ENCODE measurements at places on chromosomes 16 and 17. TPM values are rescaled to one million over a fixed set of nuclear protein-coding genes. Genes with fewer than 3 reads are reported as not detected.

Gene ZNF19
- 2.4 TPM for total RNA-seq

DNA sequence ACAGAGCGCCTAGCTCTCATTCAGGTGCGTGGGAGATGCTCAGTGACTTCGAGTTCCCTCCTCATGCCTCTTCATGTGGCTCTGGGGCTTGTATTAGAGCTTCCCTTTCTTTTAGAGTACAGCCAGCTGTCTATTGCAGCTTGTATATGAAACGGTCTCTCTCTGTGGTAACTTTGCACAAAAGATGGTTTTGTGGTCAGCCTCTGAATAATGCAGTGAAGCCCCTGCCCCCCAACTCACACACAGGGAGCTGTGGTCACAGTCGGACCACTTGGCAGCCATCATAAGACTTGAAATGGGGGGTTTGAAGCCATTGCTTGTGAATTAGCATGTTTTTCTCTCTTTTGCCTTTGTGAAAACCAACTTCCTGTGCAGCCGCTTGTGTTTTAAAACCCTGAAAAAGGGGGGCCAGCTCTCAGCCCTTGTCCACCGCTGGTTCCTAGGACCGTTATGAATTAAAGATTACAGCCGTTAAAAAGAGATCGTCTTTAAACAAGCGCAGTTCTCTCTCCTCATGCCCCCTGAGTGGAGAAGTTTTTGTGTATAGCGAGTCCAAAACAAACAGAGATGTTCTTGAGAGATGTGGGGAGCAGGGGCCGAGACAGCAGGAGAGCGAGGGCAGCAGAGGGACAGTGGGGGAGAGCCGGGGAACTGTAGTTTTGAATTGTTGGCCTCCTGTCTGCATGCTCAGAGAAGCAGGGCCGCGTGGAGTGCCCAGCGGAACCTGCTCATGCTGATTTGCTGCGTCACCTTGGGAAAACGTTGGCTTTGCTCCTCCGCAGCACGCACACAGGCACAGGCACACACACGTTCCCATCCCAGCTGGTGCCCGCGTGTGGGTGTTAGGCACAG, 199.0 kb downstream of the MSI2 start:
- no peaks in the 10 kb centered on the region for H3K27me3 ChIP-seq
- peak; percentile 53 for DNase-seq
- peaks cover 8% of the 10 kb centered on the region for H3K36me3 ChIP-seq
- peak overlapping the region; percentile 82 for H3K27ac ChIP-seq

GRCh38 chr17:82390860-82391435, 19.4 kb downstream of the UTS2R start:
- peaks cover 2% of the 10 kb centered on the region for H3K27me3 ChIP-seq
- H3K27ac ChIP-seq: no peak overlapping the region
- no peaks in the 10 kb centered on the region for H3K36me3 ChIP-seq
- DNase-seq: no peak
- peaks cover 4% of the 10 kb centered on the region for H3K4me1 ChIP-seq
- H3K4me3 ChIP-seq: no peak overlapping the region

- no peak for DNase-seq
- H3K4me3 ChIP-seq: no peak overlapping the region
- H3K4me1 ChIP-seq: peaks cover 6% of the 10 kb centered on the region
Measured at GRCh38 chr17:74920642-74921025, 2.4 kb downstream of the USH1G start.

DNA sequence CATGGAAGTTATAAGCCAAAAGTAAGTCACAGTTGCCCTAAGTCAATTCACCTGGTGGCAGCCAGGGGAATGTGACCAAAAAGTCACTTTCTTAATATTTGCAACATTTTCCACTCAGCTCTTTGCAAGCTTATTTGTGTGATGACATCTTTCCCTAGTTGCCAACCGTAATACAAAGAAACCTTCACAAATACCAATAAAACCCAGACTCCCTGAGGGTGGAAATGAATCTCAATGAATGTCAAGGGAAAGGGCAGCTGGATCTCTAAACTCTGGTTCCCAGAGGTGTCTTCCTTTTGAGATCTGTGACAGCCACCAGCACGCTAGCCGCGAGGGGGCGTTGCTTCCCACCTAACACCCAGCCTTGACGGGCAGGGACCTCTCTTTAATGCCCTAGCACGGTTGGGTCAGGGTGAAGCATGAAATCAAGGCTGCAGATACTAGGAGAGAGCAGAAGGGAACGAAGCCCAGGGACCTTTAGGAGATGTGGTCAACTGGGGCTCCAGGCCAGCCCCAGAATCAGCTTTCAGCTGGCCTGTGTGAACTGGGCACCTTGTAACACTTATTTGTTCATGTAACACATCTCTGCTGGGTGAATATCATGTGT, 82.2 kb downstream of the CMC2 start:
- no peak overlapping the region for H3K27ac ChIP-seq
- peak; percentile 75 for DNase-seq
- no peaks in the 10 kb centered on the region for H3K4me1 ChIP-seq
- H3K27me3 ChIP-seq: peaks cover 9% of the 10 kb centered on the region
- no peak overlapping the region for H3K4me3 ChIP-seq
